Stimulated activated CD8-positive, alpha-beta memory T cell treated with anti-CD3 and anti-CD28 coated beads, Interleukin-4, amount 100 ng/mL, for 4 hours (primary cell): ENCODE measurements at places on chromosomes 11 and 22.
A peak's percentile ranks its signal among the peaks of the same experiment; 100 is the strongest.

- DNase-seq = no peak
Measured at GRCh38 chr11:112949781-112950575, 11.2 kb upstream of the NCAM1 start.

- DNase-seq = no peak
Measured at GRCh38 chr11:66852466-66853241, 4.2 kb upstream of the LRFN4 start.

- DNase-seq = no peak
Measured at GRCh38 chr11:60657888-60658287, 41.5 kb upstream of the MS4A8 start.

DNA sequence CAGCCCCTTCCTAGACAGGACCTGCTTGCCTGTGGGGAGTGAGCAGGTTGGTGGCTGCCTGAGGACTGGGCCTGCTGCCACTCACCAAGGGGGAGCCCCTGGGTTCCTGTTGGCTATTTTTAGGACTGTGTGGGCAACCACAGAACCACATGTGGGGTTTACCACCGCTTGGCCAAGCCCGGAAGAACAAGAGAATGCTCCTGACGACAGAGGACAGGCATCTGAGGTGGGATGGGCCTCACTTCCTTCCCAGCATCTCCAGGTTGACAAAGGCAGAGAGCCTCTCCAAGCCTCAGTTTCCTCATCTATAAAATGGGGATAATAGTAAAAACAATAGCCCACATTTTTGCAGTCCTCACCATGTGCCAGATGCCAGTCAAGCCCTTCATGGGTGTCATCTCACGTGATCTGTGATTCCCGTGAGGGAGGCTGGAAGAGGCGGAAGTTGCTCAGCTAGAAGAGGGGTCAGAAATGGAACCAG, 43.6 kb downstream of the LRRC32 start:
- peak; percentile 24 for DNase-seq

GRCh38 chr11:69275178-69275577, 18.8 kb upstream of the MYEOV start:
- DNase-seq = no peak

DNA sequence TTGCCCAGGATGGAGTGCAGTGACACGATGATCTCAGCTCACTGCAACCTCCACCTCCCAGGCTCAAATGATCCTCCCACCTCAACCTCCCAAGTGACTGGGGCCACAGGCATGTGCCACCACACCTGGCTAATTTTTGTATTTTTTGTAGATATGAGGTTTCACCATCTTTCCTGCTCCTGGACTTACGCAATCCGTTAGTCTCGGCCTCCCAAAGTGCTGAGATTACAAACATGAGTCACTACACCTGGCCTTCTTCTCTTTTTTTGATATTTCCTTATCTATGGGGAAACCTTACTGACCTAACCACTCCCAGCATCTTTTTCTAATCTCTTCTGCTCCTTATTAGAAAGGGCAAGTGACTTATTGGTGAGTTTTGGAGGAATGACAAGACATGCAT, 121.7 kb upstream of the CHORDC1 start:
- no peak for DNase-seq

DNA sequence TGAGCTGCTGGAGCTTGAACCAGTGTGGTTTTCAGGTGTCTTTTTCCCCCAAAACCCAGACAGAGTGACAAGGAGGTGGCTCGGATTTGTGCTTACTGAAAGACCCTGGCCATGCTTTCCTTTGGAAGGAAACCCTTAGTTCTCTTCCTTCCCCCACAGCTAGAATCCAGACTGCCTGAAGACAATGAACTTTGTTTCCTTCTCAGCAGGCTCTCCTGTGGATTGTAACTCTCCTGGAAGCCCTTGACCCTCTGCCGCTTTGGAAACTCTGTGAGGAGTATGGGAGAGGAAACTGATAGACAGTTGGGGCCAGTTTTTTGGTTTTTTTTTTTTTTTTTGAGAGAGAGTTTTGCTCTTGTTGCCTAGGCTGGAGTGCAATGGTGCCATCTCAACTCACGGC, 62.1 kb upstream of the SESN3 start:
- no peak for DNase-seq

- DNase-seq = no peak
Measured at GRCh38 chr22:23305321-23305910, 125.1 kb downstream of the BCR start.

DNA sequence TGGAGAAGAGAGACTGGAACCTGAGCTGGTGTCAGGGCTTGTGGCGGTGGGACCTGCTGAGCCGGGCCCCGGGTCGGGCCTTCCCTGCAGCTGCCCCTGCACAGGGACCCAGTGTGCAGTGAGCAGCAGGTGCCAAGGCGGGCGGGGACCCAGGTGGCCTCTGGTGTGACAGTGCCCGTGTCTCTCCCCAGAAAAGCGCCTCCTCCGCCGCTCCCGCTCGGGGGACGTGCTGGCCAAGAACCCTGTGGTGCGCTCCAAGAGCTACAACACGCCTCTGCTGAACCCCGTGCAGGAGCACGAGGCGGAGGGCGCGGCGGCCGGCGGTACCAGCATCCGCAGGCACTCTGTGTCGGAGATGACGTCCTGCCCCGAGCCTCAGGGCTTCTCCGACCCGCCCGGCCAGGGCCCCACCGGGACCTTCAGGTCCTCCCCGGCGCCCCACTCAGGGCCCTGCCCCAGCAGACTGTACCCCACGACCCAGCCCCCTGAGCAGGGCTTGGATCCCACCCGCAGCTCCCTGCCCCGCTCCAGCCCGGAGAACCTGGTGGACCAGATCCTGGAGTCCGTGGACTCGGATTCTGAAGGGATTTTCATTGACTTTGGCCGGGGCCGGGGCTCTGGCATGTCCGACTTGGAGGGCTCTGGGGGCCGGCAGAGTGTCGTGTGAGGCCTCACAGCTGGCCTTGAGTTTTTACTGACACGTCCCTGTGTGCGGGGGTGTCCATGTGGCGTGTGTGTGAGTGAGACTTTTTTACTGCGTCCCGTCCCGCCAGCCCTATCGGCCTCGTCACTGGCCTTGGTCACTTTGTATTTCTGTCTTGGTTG, 15.6 kb upstream of the ARHGAP8 start:
- no peak for DNase-seq

- no peak for DNase-seq
Measured at GRCh38 chr11:64771861-64772260, 6.5 kb downstream of the SF1 start.

GRCh38 chr11:79312617-79313529, 128.0 kb downstream of the TENM4 start:
- no peak for DNase-seq

DNA sequence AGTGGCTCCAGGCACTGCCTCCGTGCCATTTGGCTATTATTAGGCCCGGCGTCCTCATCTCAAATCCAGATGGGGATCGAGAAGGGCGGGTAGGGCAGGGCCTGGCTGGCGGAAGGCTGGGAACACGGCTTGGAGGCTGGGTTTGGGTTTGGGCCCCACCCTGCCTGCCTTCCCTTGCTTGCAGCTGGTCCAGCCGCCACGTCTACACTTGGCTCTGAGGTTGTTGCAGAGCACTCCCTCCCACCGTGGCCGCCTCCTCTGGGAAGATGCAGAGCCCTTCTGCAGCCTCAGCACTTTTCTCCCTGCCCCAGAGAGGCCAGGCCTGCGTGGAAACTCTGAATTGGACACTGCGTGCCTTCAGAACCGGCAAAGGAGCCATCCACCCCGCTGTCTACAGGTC, 5.2 kb upstream of the SMTN start:
- no peak for DNase-seq

DNA sequence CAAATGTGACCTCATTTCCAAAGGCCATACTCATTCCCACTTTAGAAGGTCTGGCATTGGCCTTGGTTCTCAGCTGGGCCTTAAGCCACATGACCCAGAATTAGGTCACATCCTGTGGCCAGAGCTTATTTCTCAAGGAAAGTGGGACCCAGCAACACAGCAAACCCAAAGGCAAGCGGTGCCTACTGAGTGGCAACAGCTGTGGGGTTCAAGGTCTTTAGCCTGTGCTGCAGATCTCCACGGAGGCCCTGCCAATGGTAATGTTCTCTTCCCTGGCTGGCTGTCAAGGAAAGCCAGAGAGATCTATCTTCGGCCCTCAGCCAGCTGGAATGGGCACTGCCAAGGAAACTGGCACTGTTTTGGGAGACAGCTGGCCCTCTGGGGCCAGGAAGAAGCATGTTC, 41.5 kb upstream of the TP53I11 start:
- DNase-seq = no peak

DNA sequence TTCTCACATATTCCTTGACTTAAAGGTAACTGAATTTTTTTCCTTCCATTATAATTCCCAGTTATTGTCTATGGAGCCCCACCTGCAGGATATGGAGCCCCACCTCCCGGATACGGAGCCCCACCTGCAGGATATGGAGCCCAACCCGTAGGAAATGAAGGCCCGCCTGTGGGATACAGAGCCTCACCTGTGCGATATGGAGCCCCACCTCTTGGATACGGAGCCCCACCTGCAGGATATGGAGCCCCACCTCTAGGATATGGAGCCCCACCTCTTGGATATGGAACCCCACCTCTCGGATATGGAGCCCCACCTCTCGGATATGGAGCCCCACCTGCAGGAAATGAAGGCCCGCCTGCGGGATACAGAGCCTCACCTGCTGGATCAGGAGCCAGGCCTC, 28.1 kb downstream of the WBP2NL start:
- no peak for DNase-seq

- DNase-seq = peak; percentile 72
Measured at GRCh38 chr11:75241036-75241905, 697 bp downstream of the TPBGL start.

- no peak for DNase-seq
Measured at GRCh38 chr11:45344028-45344427, 57.9 kb upstream of the SYT13 start.

DNA sequence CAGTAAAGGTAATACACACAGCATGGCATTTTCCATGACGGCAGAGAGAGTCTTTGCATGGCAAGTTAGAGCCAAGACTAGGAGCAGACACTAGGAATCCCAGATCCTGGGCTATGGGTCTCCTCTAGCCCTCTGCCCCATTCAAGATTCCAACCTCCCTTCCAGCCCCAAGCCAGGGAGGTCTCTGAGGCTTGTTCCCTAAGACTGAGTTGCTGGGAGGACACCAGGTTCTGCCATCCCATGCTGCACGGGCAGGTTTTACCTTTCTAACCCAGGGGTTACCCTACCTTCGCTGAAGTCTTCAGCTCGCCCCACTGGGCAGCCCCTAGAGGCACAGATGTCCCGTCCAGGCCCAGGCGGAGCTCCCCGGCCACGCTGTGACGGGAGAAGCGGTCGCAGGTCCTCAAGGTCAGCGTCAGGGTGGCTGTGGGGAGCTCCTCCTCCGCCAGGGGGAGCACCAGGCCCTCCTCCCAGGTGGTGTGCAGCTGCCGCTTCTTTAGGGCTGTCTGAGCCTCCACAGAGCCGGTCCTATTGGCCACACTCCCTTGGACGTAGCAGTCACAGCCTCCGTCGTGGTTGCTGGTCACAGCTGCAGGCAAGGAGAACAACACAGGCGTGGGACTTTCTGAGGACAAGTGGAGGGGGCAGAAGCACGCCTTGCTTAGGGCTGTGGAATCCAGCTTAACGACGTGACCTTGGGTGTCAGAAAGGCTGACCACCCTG, 33.8 kb downstream of the SYT13 start:
- no peak for DNase-seq

DNA sequence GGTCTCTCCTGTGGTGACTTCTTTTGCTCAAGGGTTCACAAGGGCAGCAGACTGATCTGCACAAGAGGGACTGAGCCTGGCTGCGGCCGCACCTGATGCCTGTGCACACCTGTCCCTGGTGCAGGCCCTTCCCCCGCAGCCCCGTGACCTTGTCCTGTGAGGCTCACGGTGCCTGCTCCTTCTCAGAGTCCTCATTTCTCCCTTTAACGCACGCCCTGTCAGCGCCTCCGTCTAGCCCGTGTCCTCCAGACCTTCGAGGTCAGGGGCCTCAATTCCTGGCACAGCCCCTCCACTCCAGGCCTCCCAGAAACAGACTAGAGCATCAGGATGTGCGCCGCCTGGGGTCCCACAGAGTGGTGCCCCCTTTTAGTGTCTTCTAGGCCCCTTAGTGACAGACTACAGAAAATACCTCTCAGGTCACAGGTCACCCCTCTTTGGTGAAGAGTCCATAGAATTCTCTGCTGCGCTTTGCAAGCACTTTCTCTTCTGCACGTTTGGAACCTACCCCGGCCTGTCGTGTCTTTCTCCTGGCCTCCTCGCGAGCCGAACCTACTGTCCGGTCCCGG, 1.0 kb upstream of the DRD4 start:
- no peak for DNase-seq

DNA sequence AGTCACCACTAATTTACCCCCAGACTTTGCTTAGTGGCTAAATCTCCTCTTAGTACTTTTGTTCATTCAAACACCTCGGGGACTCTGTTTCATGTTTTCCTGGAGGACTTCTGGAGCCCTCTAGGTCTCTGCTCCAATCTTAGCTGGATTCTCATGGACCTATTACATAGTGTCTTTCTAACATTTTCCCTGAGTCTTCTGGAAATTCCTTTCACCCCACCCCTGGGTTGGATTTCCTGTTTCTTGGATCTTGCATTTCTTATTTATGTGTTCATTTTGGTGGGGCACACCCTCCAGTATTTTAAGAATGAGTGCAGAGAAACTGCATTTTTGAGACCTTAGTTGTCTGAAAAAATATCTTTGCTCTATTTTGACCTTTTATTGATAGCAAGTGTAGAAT, 220.1 kb downstream of the BLID start:
- DNase-seq = no peak
